Kidney (tissue), 22 donors: ENCODE measurements at places on chromosomes 4 and X.

- DNase-seq: peak; percentile 29
Observed at GRCh38 chr4:94332983-94333590, 9.5 kb downstream of the HPGDS start.

DNA sequence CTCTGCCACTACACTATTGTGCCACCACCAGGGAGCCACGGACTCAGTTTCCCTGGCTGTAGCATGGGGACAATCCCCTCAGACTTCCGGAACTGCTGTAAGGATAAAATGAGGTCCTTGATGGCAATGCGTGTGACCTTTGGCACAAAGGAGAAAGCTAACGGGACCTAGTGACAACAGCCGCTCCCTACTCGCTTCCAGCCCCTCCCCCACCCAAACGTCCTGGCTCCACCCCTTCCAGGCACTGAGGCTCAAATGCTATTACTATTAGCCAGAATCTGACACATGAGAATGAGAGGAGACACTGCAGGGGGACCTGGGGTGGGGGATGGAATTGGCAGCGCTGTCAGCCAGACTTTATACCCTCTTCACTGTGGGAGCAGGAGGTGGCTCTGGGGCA, 5.4 kb upstream of the DUSP9 start:
- peak; percentile 61 for DNase-seq

DNA sequence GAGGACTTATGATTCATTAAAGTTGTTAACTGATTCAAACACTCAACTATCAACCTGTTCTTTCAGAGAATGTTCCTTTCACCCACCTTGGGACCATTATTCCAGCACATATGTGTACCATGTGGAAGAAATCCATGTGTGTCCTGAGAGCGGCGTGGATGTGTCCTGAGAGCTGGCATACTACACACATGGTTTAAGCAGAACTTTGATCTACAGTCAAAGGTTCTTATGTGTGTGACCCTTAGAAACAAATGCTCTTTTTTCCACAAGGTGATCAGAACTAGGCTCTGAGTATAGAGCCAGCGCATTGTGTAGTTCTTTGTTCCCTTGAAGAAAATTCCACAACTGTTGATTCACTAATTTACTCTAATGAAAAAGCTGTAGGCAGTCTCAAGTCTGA, 332.0 kb downstream of the NR3C2 start:
- DNase-seq: no peak

DNA sequence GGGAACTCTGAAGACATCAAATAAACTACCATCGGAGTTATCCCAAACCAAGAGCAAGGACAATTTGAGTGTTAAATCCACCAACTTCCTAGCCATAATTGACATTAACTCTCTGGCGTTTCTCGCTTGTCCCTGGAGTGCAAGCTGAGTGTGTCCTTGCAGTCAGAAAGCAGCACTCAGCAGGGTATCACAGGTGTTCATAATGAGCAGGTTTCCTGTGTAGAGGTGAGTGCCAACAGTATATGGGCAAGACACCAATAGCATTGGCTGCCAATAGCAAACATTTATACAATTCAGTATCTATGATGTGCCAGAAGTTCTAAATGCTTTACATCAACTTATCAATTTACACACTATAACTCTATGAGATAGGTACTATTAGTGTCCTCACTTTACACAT, 11.2 kb downstream of the BLTP1 start:
- no peak for DNase-seq

GRCh38 chr4:139077567-139078355, 62.2 kb downstream of the NOCT start:
- no peak for DNase-seq

GRCh38 chrX:46117234-46117633, 428.0 kb downstream of the ZNF674 start:
- no peak for DNase-seq

DNA sequence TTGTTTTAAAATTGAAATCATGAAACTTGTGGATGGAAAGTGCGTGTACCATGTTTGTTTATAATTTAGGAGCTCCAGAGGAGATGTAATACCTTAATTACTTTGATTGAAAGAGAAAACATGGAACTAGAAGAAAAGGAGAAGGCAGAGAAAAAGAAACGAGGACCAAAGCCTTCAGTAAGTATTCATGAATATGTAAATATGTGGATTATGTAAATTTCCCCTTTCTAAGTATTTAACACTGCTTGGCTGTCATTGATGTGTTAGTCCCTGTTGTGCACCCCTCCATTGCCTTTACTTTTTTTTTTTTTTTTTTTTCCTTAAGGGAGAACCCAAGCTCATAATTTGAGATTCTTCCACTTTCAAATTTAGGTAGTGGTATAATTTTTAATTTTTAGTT, 36.4 kb downstream of the SMARCA5 start:
- no peak for DNase-seq

GRCh38 chrX:138651494-138651893, 60.0 kb downstream of the FGF13 start:
- DNase-seq: no peak

- DNase-seq: peak; percentile 90
Observed at GRCh38 chrX:41275661-41276609, 58.0 kb upstream of the DDX3X start.

GRCh38 chr4:4981427-4981826, 37.8 kb downstream of the CYTL1 start:
- DNase-seq: no peak

DNA sequence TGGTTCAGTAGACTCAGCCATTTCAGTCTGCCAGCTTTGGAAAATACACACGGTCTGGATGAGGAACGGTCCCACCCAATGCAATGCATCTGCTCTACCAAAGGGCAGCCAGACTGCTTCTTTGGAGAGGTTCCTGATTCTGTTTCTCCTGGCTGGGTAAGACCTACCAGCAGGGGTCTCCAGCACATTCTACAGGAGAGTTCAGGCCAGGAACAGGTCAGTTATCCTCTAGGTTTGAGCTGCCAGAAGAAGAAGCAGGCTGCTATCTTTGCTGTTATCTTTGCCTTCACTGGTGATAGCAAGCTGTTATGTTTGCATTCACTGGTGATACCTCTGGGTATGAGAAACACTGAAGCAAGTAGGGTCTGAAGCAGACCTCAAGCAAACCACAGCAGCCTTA, 45.5 kb upstream of the PBDC1 start:
- no peak for DNase-seq

- no peak for DNase-seq
Observed at GRCh38 chr4:90025248-90025647, 101.9 kb upstream of the CCSER1 start.

GRCh38 chr4:56231410-56231809, 155.9 kb downstream of the AASDH start:
- no peak for DNase-seq

DNA sequence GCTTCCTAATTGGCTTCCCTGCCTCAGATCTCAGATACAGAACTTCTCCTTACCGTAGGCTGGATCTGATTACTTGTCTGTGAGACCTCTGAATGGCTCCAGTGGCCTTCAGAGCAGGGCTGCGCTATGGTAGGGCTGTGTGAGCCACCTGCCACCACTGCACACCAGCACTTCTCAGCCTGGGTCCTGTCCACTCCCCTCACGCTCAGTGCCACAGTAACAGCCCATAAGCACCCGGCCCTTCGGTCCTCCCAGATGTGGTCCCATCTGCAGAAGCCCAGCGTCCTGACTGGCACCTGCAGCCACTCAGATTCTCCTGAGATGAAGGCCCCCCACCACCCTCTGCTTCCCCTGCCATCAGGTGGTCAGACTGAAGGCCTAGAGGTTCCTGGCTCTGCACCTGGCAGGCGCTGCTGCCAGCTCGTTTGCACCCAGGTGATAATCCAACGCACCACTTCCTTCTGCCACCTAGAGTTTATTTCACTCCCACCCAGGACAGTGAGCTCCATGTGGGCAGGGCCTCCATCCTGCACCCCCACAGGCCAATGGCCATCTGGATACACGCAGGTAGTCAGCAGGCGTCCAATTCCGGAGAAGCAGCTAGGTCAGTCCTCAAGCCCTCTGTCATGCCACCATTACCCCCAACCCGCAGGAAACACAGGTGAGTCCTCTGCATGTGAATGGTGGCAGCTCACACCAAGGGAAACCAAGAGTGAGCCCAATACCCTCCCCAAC, 5.4 kb downstream of the WDR1 start:
- no peak for DNase-seq

DNA sequence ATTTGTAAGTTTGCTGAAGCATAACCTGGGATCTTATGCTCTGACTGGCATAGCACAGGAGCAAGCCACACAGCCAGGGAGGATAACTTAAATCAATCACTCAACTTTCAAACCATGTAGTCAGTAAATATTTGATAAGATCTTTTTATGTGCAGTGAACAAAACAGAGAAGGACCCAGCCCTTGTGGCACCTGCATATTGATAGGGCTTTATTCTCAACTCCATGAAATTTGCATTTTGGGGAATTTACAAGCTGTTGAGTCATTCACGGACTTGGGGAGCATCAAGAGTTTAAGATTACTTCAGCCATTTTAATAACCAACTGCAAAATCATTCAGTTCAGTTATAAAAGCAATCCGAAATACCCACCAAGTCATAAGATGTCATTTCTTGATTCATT, 122.6 kb downstream of the COMMD8 start:
- DNase-seq: no peak

DNA sequence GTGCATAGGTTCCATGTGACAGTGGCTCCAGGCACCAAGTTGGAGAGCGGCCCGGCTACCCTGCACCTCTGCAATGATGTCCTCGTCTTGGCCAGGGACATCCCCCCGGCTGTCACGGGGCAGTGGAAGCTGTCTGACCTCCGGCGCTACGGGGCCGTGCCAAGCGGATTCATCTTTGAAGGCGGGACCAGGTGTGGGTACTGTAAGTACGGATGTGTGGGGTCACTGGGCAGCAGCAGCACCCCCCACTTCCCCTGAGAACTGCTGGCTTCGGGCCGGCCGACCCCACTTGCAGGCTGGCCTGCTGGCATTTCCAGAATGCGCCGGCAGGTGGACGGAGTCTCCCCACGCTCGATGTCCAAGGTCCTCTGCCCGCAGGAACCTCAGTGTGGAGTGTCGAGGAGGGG, 13.2 kb downstream of the DOK7 start:
- no peak for DNase-seq

GRCh38 chr4:172169871-172170270, 356.7 kb downstream of the GALNTL6 start:
- DNase-seq: no peak

GRCh38 chr4:139987502-139987850, 166.5 kb downstream of the MAML3 start:
- peak; percentile 57 for DNase-seq

DNA sequence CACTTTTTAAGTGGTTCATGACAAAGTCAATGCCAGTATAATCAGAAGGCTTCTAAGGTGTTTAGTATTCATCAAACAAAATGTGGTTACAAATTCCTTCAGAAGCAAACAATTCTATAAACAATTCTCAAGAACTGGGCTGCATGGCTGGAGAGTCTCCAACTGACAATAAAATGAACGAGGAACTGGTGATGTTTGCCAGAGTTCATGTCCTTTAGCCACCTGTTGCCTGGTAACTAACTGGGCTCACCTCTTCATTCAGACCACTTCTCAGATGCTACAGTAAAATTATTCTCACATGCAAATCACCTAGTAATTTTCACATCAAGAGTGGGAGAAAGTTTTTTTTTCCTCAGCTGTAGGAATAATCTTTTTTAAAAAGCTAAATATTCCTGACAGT, 53.3 kb downstream of the CAMK2D start:
- no peak for DNase-seq

- DNase-seq: no peak
Observed at GRCh38 chr4:47933840-47934239, 19.5 kb upstream of the NFXL1 start.

- DNase-seq: peak; percentile 37
Observed at GRCh38 chr4:1491328-1492141, 85.3 kb upstream of the NKX1-1 start.

DNA sequence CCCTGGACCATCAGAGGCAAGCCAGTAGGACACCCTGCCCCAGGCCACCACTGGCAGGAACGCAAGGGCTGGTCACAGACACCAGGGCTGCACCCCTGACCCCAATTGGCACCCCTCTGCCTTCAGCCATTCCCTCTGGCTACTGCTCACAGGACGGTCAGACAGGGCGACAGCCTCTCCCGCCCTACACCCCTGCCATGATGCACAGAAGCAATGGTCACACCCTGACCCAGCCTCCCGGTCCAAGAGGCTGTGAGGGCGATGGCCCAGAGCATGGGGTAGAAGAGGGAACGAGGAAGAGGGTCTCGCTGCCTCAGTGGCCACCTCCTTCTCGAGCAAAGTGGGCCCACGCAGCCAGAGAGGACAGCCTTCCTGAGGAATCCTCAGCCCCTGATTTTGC, 143.5 kb downstream of the SOWAHB start:
- no peak for DNase-seq

DNA sequence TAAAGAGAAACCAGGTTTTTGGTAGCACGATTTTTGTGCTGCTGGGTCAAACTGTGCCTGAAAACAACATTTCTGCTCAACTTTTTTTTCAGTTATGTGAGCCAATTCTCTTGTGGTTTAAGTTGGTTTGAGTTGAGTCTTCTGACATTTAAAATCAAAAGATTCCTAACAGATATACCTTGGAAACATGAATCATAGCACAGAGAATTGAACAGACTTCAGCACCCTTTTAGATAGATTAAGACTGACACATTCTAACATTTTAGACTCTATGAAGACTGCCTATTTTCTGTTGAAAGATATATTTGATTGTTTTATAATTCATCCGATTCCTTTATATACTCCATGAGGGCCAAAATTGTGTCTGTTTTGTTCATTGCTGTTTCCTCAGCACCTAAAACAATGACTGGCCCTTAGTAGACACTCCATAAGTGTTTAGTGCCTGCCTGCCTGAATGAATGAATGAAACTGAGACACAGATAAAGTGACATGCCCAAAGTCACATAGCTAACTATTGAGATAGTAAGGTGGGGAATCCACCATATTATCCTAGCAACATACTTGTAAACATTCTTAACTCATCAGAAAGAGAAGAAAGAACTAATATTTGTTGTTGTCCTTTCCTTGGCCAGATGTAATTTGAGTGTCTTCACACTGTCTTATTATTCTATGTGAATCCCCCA, 624.0 kb downstream of the MID1IP1 start:
- DNase-seq: no peak

DNA sequence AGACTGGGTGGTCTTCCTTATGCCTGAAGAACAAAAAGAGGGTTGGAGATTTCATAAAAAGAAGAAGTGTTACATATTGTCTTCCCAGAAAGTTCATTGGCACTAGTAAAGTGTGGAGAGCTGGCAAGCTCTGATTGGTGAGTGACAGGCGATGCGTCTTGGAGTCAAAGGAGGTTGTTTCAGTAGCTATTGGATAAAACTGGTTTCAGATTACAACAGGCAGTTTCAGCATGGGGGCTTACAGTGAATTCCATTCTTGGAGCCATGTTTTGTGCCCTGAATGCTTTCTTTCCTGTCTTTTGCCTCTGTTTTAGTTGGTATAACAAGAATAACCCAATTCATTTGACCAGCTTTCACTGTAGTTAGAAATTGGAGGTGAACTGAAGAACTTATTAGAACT, 750.5 kb downstream of the ADGRL3 start:
- DNase-seq: no peak

- no peak for DNase-seq
Observed at GRCh38 chr4:84913176-84913575, 53.3 kb downstream of the WDFY3 start.
